Stimulated activated CD4-positive, alpha-beta T cell treated with anti-CD3 and anti-CD28 coated beads, TNF-alpha, amount 100 ng/mL, for 24 hours (primary cell): ENCODE measurements at places on chromosomes 11 and 22.

DNA sequence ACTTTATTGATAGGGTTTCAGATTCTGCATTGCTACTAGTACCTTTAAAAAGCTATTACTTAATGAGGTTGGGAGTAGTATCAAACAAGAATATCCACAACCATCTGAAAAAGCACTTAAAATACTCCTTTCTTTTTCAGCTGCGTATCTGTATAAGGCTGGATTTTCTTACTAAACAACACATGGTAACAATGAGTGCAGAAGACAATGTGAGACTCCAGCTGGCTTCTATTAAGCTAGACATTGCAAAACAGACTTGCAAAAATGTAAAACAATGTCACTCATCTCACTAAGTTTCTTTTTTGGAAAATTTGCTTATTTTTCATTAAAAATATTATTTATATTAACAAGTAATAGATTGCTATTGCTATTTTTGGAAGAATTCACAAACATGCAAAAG is 132.6 kb downstream of the WNT11 start:
- DNase-seq = no peak

GRCh38 chr22:24429411-24430365 is 2.3 kb downstream of the ADORA2A start:
- DNase-seq = no peak

DNA sequence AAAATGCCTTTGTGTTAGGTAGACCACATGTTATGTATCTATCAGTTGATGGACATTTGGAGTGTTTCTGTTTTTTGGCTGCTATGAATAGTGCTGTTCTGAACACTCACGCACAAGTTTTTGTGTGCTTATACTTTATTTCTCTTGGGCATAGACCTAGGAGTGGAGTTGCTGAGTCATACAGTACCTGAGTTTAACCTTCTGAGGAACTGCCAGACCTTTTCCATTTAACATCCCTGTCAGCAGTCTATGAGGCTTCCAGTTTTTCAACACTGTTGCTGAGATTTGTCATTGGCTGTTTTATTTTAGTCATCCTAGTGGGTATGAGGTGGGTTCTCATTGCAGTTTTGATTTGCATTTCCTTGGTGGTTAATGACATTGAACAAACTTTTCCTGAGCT is 4.4 kb downstream of the CTTN start:
- no peak for DNase-seq

DNA sequence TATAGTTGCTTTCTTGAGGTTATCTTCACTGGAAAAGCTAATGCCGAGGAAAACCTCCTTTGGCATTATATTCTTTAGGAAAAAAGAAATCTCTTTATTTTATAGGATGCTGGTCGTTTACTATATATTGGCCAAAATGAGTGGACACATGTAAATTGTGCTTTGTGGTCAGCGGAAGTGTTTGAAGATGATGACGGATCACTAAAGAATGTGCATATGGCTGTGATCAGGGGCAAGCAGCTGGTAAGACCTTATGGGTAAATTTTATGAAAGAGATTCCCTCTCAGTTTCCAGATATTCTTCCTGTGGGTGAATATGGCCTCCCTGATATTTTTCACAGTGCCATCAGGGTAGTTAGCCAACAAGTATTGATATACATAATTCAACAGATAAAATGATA is 29.4 kb upstream of the TTC36 start:
- DNase-seq = no peak

- DNase-seq = no peak
These were observed 137.2 kb upstream of the OPCML start for GRCh38 chr11:133669371-133670053.

DNA sequence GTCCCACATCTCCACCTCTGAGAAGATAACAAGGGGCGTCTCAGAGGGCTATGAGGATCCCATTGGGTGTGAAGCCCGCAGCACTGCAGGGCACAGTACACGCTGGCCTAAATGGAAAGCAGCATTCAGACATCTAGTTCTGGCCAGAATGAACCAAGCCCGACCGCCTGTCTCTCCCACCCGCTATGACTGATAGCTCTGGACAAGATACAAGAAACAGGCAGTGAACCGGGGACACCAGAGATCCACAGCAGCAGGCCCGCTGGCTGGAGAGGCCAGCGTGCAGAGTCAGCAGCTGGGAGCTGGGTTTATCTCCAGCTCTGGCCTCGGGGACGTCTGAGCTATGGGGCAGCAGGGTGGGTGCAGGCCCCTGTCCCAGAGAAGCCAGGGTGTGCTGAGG is 9.6 kb downstream of the CERK start:
- DNase-seq = no peak

- no peak for DNase-seq
These were observed 111.3 kb downstream of the GGTLC2 start for GRCh38 chr22:22755778-22756100.

DNA sequence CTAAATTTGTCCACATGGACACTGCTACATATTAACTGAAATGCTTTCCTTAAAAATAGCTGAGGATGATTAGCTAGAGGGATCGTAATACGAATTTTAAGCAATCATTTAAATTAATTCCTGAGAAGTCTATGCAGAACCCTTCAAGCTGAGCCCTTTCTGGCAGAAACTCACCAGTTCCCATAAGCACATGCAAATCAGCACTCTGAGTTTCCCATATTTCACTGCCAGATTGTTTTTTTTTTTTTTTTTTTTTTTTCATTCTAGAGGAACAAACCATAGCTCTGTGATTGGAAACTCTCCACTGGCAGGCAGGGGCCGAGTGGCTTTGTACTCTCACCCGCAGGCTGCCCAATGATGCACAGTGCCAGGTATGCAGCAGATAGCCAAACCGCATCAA is 145.6 kb downstream of the EFCAB6 start:
- no peak for DNase-seq

DNA sequence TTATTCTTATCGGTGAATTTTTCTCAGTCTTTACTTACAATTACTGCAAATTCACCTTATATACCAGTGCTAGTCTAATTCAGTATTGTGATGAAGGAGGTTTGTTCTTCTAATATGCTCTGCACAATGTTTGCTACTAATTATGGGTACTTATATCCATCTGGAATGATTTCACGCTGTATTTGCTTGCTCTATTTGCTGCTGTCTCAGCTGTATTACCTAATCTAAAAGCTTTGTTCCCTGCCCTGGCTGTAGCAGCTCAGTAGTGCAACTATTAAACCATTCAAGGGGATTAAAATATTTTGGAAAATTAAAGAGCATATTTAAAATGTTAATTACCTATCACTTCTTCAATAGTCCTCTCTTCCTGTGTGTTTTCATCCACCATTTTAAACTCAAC is 375.3 kb downstream of the LUZP2 start:
- no peak for DNase-seq

DNA sequence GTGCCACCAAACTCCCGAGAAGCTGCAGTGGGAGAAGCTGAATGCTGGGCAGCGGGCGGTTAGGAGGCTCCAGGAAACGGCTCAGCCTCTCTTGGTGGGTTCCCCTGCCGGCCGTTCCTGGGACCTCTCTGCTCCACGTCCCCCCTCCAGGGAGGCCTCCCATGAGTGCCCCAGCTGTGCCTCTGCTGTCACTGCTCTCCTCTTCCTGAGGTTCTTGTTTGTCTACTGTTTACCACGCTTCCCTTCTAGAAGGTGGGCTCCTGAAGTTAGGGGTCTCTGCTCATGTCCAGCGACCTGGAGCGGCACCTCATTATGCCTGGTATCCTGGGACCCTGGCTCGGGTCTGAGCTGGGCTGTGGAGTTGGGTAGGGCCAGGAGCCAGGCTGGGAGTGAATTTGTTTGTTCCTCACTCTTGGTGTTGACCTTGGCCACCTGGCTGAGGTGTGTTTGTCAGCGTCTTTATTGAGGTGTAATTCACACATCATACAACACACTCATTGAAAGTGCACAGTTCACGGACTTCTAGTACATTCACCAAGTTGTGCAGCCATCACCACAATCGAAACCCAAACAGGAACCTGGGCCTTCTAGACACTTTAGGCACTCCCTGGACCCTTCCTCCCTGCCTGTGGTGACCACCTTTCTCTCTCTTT is 37.8 kb upstream of the GRAMD4 start:
- DNase-seq = no peak

DNA sequence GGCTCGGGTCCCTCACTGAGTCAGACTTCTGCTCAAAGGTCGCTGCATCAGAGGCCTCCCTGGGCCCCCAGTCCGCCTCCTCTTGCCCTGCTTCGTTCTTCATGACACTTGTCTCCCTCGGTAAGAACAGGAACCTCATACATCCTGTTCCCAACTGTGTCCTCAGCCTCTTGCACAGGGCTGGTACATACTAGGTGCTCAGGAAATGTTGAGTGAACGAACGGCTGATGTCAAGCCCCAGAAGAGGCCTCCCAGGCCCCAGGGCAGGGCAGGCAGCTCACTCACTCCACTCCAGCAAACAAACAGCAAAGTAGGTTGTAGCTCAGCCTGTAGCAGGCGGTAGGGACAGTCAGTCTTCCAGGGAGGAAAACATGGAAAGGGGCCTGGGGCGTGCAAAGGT is 17.2 kb downstream of the SYNGR1 start:
- no peak for DNase-seq

DNA sequence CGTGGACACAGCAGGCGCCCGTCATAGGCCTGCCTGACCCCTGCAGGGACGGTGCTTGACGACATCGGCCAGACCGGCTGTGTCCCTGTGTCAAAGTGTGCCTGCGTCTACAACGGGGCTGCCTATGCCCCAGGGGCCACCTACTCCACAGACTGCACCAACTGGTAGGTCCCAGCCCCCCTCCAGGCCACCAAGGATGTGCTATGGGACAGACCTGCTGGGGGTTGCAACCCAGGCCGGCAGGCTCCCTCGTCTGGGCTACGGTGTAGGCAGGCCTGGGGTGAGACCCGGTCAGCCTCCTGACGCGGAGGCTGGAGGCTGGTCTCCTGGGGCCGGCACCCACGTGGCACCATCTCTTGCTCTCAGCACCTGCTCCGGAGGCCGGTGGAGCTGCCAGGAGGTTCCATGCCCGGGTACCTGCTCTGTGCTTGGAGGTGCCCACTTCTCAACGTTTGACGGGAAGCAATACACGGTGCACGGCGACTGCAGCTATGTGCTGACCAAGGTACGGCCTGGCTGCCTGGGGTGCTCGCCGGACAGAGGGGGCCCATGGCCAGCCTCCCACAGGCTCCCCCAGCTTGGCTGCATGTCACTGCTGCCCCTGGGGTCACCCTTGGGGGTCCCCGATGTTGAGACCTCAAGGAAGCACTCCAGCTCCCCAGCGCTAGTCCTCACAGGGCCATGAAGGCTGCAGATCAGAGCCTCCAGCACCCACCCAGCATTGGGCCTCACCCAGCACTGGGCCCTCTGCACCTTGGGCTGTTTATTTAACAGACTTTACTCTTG is 7.7 kb downstream of the MUC5AC start:
- no peak for DNase-seq

GRCh38 chr11:102487214-102487613 is 34.6 kb upstream of the TMEM123 start:
- DNase-seq = no peak

- DNase-seq = no peak
These were observed 38.9 kb downstream of the MUC2 start for GRCh38 chr11:1113405-1114201.

- DNase-seq = no peak
These were observed 1471.6 kb downstream of the TBC1D22A start for GRCh38 chr22:48234011-48234410.

- DNase-seq = no peak
These were observed 27.9 kb downstream of the TCP11L1 start for GRCh38 chr11:33067294-33067693.

DNA sequence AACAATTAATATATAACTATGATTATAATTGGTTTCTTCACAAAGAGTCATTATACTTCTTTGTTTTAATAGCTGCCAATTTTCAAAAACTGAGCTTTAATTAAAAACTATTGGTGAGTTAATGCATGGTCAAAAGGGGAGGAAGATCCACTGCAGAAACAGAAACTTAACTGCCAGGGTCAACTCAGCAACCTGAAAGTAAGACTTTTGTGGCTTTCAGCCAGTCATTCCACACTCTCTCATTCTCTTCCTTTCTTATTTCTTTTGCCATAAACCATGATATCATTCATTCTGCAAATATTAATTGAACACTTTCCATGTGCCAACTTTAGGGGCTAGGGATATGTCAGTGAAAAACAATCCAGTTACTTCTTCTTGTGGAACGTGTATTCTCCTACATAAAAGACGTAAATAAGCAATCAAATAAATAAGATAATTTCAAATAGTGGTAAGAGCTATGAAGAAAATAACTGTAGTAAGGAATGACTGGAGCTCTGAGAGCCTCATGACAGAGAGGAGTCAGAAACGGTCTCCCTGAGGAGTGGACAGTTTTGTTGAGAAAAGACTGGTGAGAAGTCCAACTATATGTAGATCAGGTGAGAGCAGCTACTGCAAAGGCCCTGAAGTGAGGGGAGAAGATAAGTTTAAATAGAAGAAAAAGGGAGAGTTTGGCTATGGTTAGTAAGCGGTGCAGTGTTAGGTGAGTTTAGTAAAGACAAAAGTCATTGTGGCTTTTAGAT is 130.5 kb downstream of the GRIA4 start:
- DNase-seq = no peak

DNA sequence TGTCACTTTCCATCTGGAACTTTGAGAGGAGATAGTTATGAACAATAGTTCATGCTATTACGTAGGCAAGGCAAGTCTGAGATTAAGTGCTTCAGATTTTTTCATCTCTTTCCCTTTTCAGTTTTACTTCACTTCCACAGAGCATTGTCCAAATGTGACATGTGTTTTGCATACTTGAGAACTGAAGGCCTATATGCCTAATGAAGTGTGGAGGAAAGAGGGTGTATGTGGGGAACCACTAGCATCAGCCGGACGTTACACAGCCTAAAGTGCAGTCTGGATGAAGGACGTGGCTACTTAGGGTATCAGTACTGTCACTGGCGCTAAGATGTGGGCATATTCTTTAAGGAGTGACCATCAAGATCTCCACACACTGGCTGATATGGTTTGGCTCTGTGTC is 26.2 kb downstream of the FANCF start:
- no peak for DNase-seq

- no peak for DNase-seq
These were observed 2.8 kb upstream of the RDX start for GRCh38 chr11:110299006-110299785.

DNA sequence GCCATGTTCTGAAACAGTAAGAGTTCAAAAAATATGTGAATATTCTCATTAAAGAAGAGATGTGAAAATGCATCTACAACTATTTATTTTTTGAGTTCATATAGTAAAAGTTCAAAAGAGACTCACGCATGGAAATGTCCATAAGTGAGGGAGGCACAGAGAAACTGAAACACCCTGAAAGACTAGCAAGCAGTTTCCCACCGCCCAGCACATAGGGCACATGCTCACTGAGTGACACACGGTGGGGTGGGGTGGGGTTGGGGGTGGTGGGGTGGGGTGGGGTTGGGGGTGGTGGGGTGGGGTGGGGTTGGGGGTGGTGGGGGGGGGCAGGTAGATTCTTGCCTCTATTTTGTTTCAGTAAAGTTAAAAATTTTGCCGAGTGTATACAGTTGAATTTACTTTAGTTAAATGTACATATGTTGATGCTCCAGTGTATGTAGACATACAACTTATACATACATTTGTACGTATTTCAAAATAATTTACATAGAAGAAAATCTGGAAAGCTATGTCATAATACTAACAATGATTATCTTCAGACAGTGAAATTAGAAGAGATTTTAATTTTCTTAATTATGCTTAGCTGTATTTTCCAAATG is 6.3 kb downstream of the CCDC34 start:
- DNase-seq = no peak

GRCh38 chr11:71221201-71221600 is 31.2 kb downstream of the SHANK2 start:
- DNase-seq = no peak
